ENCODE measurements at places on chromosomes 2 and 18. TPM values are rescaled to one million over a fixed set of nuclear protein-coding genes. Genes with fewer than 3 reads are reported as not detected.

Gene LRATD1
- total RNA-seq: 0.05 TPM

Gene ALLC
- not detected for total RNA-seq

Gene ROCK1
- 36.4 TPM for total RNA-seq

Gene PLCD4
- not detected for total RNA-seq

Gene CELF4
- not detected for total RNA-seq

Gene SDC1
- 33.1 TPM for total RNA-seq

Gene KIAA2012
- not detected for total RNA-seq

Gene LAMA3
- total RNA-seq: 4.5 TPM

Measured in GM12878 (cell line).